Activated naive CD4-positive, alpha-beta T cell treated with Interleukin-2 at 50 U/mL for 16 hours (primary cell): ENCODE measurements at places on chromosomes 1 and 21.

DNA sequence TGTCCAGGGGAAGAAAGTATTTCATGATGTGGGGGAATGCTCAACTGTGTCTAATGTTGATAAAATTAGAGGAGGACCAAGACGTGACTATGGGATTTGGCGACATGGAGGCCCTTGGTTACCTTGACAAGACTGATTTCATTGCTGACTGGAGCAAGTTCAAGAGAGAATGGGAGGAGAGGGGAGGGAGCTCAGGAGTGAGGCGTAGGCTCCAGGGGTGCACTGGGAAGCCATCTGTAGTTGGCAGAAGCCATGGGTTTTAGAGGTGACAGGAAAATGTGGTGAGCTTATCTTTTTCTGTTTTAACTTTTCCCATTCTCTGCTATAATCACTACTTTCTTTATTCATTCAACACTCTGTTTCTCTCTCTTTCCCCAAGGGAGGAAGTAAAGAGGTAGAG, 15.8 kb downstream of the UBE4B start:
- no peak for DNase-seq

GRCh38 chr21:26717146-26717739, 128.0 kb downstream of the ADAMTS1 start:
- no peak for DNase-seq

DNA sequence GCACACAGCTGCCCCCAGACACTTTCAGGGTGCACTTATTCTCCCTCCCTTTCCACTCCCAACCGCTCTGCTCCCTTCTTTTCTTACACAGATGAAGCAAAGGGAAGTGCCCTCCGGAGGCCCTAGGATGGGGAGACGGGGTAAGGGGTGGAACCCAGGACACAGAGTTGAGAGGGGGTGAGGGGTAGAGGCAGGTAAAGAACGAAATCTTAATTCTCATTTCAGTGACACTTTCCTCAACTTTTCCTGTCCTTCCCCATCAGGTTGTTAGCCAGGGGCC, 12.8 kb downstream of the PLEKHO1 start:
- no peak for DNase-seq

GRCh38 chr1:188237573-188238348, 1409.0 kb downstream of the PLA2G4A start:
- no peak for DNase-seq

DNA sequence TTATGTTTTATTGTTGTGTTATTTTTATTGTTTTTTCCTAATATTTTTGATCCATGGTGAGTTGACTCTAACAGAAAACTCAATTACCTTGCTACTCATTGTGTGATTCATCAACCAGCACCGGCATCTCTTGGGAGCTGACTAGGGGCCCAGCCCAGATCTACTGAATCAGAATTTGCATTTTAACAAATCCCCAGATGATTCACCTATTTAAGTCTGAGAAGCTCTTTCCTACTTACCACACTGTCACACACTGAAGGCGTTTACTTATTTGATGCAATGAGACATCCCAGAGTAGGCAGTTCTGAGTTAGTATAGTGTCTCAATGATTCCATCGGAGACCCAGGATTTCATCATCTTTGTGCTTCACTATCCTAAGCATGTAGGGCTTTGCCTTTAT, 416.6 kb downstream of the RWDD3 start:
- no peak for DNase-seq
